ENCODE measurements at places on chromosomes 5 and 9.

- DNase-seq, result no peak
Measured at GRCh38 chr9:125524583-125525355, 182.2 kb downstream of the MAPKAP1 start.

- no peak for DNase-seq
Measured at GRCh38 chr9:826500-827280, 14.8 kb upstream of the DMRT1 start.

GRCh38 chr5:52885614-52886013 is 97.9 kb downstream of the ITGA1 start:
- no peak for DNase-seq

DNA sequence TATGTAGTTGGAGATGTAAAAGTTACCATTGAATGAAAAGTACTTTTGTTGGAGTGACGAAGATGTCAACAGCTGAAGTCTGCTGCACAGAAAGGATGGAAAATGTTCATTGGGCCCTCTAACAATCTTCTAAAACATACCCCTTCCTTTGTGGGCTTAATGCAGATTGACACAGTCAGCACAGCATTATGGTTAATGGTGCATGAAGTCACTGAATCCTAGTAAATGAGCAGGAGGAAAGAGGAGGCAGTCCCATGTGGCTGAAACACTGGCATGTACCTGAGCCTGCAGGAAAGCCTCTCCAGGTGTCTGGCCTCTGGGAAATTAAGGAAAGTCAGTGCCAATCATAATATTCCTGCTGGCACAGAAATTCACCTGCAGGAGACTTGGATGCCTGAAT is 153.8 kb downstream of the ARL15 start:
- no peak for DNase-seq

- DNase-seq, result no peak
Measured at GRCh38 chr9:16469184-16469583, 401.3 kb downstream of the BNC2 start.

- DNase-seq, result no peak
Measured at GRCh38 chr5:59792983-59793585, 100.4 kb downstream of the PDE4D start.

Data from effector CD4-positive, alpha-beta T cell (primary cell).